Stimulated activated CD4-positive, alpha-beta T cell treated with anti-CD3 and anti-CD28 coated beads, Interleukin-12 subunit alpha, Interleukin-12 subunit beta, amount 100 ng/mL, for 24 hours (primary cell): ENCODE measurements at places on chromosomes 13 and 19.

DNA sequence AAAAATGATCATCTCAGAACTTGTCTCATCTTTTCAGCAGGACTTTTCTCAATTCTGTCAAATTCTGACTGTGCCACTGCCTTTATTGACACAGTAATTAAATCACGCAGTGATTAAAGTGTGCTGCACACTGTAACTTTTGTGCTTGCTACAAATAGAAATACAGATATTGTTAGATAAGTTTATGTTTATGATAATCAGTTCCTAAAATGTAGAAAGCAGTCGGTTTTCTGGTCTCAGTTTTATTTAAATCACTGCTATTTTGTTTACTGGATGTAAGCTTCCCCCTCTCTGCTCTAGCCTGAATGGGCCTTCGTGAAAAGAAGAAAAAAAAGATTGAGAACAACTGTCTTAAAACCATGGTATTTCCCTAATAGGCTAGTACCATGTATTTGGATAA lies 258.8 kb upstream of the STARD13 start:
- DNase-seq = no peak

GRCh38 chr13:25764378-25764777 lies 287.4 kb downstream of the SHISA2 start:
- no peak for DNase-seq

GRCh38 chr19:31312009-31312676 lies 37.1 kb downstream of the TSHZ3 start:
- DNase-seq = peak; percentile 13

- DNase-seq = no peak
Measured at GRCh38 chr19:17379221-17379631, 2.1 kb upstream of the PLVAP start.

DNA sequence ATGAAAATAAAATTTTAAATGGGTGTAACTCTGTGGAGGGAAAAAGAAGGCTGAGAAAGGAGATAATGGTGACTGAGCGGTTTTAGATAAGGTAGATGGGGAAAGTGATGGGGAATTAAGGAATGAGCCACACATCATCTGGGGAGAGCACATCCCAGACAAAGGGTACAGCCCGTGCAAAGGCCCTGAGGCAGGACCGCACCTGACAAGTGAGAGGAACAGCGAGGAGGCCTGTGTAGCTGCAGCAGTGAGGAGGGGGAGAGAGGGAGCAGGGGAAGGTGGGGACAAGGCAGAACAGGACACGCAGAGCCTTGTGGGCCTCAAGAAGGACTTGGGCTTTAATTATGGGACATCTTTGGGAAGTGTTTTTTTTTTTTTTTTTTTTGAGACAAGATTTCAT lies 1.8 kb upstream of the CELF5 start:
- DNase-seq = no peak

DNA sequence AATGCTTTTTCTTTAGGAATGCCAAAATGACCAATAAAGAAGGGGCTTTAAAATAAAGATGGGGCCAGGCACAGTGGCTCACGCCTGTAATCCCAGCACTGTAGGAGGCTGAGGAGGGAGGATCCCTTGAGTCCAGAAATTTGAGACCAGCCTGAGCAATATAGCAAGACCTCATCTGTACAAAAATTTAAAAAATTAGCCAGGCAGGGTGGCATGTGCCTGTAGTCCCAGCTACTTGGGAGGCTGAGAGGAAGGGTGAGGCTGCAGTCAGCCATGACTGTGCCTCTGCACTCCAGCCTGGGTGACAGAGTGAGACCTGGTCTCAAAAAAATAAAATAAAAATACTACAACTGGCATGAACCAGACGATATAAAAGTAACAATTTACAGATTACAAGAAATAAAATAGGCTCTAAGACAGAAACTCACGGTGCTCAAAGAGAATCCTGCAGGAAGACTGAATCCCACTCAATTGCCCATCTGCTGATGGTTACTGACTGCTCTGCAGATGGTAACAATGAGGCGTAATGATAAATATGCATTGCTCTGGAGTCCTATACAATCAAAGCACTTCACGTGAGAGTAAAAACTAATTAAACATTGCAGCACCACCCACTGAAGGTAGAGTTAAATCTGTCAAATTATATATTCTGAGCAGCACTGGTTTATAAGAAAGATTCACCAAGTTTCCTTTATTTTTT lies 93.2 kb downstream of the LHFPL6 start:
- no peak for DNase-seq

DNA sequence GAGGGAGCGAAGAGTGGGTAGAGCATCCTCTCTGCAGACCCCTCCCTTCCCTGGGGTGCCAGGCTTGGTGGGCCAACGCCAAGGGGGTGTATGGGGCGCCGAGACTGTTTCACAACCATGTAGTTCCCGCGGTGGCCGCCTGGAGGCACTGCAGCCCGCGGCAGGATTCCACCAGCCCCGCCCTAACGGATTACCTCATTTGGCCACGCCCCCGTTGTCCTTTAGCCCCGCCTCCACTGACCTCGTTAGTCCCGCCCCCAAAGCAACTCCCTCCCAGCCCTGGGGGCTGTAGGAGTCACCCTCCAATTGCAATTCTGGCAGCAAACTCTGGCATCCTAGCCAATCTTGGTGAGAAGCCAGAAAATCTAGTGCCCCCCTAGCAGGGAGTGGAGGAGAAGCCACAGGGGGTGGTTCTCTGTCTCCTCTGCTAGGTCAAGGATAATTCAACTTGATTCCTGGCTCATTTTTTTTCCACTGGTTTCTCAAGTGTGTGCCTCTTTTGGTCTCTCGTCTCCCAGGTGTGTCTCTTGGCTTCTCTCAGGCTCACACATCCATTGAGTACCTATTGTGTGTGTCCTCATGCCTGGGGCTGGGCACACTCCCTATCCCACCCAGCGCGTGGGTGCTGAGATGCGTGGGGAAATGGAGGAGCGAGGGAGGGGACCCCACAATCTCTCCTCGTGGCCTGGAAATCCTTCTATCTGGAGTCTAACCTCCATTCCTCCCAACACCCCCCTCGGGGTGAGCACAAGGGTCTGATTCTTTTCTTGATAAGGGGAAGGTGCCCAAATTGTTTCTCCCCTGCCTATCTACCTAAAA lies 2.0 kb downstream of the OLFM2 start:
- peak; percentile 68 for DNase-seq

DNA sequence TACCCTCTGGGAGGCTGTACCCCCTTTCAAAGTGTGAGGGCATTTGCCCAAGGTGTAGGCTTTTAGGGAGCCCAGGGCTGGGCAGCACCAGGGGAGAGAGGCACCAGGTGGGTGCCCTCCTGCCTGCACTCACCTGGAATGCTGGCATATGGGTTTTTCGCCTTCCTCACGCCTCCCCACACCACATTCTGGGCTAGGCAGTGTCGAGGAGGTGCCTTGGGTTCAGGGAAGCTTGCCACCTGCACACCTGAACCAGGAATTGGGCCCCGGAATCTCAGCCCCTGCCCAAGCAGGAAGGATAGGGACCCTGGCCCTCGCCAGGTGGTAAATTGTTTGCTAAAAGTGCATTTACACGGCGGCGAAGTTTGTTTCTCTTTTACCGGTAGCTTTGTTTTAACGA lies 5.1 kb upstream of the TSHZ3 start:
- no peak for DNase-seq

GRCh38 chr13:38490657-38491056 lies 141.0 kb downstream of the UFM1 start:
- no peak for DNase-seq

GRCh38 chr13:60418954-60419353 lies 21.9 kb downstream of the TDRD3 start:
- no peak for DNase-seq

DNA sequence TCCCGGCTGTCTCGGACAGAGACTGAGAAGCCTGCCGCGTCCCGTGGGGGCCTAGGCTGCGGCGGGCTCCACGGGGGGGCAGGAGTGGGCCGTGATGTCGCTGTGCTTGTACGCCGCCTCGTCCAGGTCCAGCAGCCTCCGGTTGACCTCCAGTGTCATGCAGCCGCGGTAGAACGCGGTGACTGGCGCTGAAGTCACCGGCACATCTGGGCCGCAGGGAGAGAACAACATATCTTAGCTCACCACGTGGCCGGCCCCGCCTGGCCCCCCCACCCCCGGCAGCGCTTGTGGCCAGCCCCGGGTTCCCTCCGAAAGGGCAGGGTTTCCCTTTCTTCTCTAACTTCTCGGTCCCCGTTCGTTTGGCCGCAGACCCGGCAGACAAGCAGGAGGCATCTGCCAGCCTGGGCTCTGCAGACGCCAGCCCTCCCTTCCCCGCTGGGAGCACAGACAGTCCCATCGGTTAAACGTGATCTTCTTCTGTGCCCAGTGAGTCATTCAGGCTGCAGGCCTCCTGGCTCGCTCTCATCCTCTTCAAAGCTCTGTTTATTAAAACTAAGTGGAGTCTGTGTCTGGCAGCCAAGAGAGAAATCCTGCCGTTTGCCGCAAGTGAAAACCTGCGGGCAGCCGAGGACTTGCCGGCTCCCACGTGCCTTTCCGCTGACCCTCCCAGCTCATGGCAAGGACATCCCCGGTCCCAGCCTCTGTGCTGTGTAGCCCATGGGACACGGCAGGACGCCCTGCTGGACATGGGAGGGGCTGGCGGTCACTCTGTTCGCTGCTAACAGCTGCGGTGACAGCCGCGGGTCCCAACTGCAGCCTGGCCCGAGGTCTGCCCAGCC lies 42.8 kb downstream of the GAS6 start:
- no peak for DNase-seq

DNA sequence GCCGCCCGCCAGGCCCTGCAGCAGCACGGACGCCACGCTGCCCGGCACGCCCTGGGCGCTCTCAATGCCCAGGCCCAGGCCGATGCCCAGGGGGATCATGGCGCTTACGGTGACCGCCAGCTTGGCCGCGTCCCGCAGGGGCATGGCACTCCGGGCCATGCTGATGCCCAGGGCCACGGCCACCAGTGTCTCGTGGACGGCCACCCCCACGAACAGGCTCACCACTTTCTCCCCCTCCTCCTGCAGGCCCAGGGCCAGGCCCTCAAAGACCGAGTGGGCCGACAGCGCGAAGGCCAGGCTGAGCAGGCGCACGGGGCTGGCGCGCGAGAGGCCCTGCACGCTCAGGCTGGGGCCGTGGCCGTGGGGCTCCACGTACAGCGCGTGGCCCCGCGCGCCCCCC lies 6.9 kb downstream of the SLC39A3 start:
- no peak for DNase-seq

GRCh38 chr19:18537431-18537830 lies 5.9 kb downstream of the FKBP8 start:
- DNase-seq = no peak
